Cerebellum (tissue), 4 donors: ENCODE measurements at places on chromosomes 6 and 20. TPM values are rescaled to one million over a fixed set of nuclear protein-coding genes. Genes with fewer than 3 reads are reported as not detected.

Gene SYCP2L
- 4.7 TPM for total RNA-seq

Gene TDRD6
- 1.9 TPM for total RNA-seq

Gene MCCD1
- total RNA-seq: not detected

Gene GABRR2
- 0.45 TPM for total RNA-seq

Gene FBXO30
- total RNA-seq: 51.6 TPM

Gene PSMB9
- total RNA-seq: 1.4 TPM

Gene SLC17A3
- not detected for total RNA-seq

Gene PGBD1
- total RNA-seq: 12.0 TPM

Gene TXLNB
- total RNA-seq: 0.73 TPM

Gene HEY2
- 9.5 TPM for total RNA-seq

Gene PI3
- total RNA-seq: not detected

Gene SNAP91
- total RNA-seq: 81.5 TPM

Gene ULBP2
- total RNA-seq: 3.2 TPM

Gene SEL1L2
- not detected for total RNA-seq

Gene OXT
- not detected for total RNA-seq

Gene SLC44A4
- not detected for total RNA-seq

Gene DOK5
- total RNA-seq: 23.6 TPM

Gene CDKN1A
- total RNA-seq: 2.2 TPM

Gene TBXT
- not detected for total RNA-seq

Gene CEP250
- total RNA-seq: 26.1 TPM

Gene KHDC1
- 7.2 TPM for total RNA-seq

Gene TRIM10
- total RNA-seq: 0.36 TPM

Gene KCNK16
- total RNA-seq: not detected

Gene ANKRD66
- total RNA-seq: 0.27 TPM

Gene SIRPD
- total RNA-seq: not detected

Gene CDC5L
- total RNA-seq: 26.9 TPM

Gene PXT1
- total RNA-seq: not detected

Gene PROCR
- 13.1 TPM for total RNA-seq

Gene NMBR
- total RNA-seq: 2.5 TPM

Gene MYH7B
- 0.45 TPM for total RNA-seq

Gene SEMG1
- total RNA-seq: not detected

Gene HFE
- total RNA-seq: 1.5 TPM

Gene POU3F2
- total RNA-seq: 27.4 TPM

Gene FKBP1C
- total RNA-seq: 0.36 TPM

Gene C20orf141
- not detected for total RNA-seq

Gene PPP1R3G
- total RNA-seq: 1.00 TPM

Gene RNF144B
- total RNA-seq: 3.3 TPM

Gene NOTCH4
- total RNA-seq: 6.9 TPM

Gene LPA
- 4.4 TPM for total RNA-seq

Gene SLC22A2
- 0.36 TPM for total RNA-seq

Gene TFAP2C
- total RNA-seq: not detected

Gene OR2H1
- total RNA-seq: not detected

Gene TRIM15
- total RNA-seq: not detected

Gene BCAS1
- 6.1 TPM for total RNA-seq

Gene ACSS1
- 13.5 TPM for total RNA-seq

Gene ECT2L
- total RNA-seq: 0.45 TPM

Gene STX11
- 1.2 TPM for total RNA-seq

Gene REM1
- total RNA-seq: not detected

Gene MMUT
- total RNA-seq: 12.6 TPM

Gene SLC17A1
- not detected for total RNA-seq

Gene TGM2
- total RNA-seq: 10.8 TPM

Gene HACE1
- total RNA-seq: 53.1 TPM

Gene RAD21L1
- total RNA-seq: not detected
